Brain pericyte (primary cell): ENCODE measurements at places on chromosomes 3 and 15.
A peak's percentile ranks its signal among the peaks of the same experiment; 100 is the strongest.

- DNase-seq, result no peak
Measured at GRCh38 chr3:28295898-28296490, 52.5 kb upstream of the ZCWPW2 start.

GRCh38 chr3:32420126-32421038 lies 28.7 kb downstream of the CMTM7 start:
- DNase-seq, result no peak

DNA sequence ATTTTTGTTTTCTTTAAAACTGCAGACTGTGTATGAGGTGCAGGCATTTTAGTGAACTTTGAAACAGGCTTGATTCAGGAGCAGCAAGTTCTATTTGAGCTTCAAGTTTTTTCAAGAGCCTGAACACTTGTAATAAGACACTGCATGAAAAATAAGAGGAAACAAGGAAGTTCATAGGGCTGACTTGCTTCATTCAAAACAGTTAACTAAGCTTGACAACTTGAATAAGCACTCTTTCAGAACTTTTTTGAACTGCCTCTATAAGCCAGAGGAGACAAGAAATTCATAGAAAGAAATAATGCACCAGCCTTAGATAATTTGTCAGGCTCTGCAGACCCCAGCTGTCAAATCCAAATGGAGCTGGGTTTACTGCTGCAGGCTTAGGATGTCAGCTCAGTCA lies 130.2 kb downstream of the SSR3 start:
- no peak for DNase-seq

GRCh38 chr3:162029736-162030135 lies 533.1 kb downstream of the OTOL1 start:
- DNase-seq, result no peak

GRCh38 chr15:73605759-73606436 lies 27.3 kb downstream of the NPTN start:
- DNase-seq, result no peak

DNA sequence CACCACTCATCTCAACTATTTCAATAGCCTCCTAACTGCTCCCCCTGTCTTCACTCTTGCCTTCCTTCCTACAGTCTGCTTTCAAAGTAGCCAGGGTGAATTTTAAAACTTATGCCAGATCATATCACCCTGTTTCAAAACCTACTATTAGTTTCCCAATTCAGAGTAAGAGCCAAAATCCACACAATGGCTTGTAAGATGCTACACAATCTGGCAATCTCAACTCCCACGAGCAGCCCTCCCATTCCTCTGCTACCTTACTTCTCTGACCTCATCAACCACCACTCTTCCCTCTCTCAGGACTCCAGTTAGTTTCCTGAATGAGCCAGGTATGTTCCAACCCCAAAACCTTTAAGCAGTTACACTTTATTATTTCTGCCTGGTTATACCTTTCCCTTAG lies 62.5 kb downstream of the VPS13C start:
- DNase-seq, result no peak

DNA sequence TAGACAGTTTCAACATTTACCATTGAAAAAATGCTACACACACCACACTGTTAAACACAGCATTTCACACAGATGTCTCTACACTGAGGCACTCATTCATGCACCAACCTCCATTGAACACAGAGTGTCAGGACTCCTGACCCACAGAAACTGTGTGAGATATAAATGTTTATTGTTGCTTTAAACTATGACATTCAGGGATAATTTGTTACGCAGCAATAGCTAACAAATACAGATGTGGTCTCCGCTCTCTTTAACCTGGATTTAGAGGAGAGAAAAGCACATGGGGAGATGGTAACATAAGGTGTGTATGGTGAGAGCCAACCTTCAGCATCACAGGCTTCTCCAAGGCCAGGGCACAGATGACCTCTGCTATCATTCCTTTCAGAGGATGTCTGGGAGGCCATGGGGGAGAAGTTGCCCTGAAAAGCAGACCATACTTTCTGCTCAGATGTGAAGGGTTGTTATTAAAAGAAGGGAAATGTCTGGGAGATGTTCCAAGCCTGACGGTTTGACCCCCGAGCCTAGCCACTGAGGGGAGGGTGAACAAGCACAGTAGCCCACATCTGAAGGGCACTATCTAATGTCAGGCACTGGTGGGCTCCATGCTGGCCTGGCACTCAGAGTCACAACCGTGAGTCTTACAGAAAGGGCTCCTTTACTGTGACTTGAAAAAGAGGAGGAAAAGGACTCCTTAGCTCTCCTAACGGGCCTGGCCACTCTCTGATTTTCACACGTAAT lies 284.5 kb upstream of the TLE3 start:
- DNase-seq, result no peak

DNA sequence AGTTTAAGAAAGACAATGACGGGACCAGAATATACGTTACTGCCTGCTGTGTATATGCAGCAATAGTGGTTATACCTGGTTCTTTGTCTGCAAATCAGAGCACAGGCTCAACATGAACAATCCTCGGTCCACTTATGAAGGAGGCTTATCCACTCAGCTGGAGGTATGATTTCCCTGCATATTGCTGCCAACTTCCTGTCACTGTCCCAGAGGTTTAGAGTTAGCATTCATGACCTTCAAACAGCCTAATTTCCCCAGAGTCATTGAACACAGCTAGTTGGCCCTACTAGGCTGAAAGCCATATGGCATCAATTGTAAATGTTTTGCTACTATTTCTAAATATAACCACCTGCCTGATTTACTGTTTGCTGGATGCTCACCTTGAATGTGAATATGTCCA lies 224.9 kb upstream of the ZNF717 start:
- DNase-seq, result no peak

DNA sequence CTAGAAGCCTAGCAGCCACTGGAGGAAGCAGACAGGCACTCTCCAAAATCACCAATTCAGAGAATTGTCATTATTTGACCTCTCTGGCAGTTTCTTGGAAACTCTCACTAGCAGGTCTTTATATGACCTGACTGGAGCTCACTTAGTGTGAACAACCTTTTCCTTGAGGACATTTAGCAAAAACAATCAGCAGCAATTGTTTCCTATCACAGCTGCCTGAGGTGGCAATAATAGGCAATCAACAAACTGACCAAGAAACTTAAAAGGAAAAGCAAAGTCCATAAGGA lies 162.4 kb upstream of the STT3B start:
- no peak for DNase-seq

DNA sequence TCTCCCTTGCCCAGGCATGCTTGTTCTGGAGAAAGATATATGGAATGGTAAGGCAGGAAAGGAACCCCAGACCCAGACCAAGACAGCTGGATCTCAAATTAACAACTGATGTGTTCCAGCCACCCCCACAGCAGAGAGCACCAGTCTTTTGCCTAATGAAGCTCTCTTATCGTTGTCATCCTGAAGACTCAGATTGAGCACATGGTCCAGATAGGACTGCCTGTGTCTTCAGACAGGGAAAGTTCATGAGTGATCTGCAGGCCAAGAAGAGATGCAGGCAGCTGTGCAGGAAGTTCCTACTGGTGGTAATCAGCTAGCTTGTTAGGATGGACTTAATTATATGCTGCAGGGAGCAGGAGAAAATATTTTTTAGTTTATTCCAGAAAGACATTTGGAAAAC lies 53.3 kb downstream of the PPP2R3A start:
- no peak for DNase-seq

DNA sequence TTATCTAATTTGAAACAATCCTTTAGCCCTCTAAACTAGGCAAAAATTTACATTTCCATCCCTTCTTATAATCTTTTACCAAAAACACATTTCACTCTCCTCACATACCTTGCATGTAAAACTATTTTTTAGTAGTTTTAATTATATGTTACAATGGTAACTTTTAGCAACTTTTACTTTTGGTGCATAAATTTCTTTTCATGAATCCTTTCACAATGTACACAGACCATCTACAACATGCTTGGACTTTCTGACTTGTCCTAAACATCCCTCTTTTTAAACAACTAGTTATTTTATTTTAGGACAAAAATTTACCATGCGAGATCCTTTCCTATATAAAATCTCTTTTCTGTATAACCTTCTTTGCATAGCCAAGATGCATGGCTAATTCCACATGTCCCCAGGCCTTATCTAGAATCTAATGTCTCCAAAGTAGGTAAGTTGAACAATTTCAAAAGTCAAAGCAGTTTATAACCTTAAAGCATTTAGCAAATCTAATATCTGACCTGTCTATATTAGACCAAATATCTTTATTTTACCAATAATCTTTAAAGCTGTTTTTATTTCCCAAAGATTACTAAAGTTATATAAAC lies 14.4 kb upstream of the ALDH1L1 start:
- DNase-seq, result no peak

GRCh38 chr15:74229686-74230085 lies 6.4 kb upstream of the CCDC33 start:
- no peak for DNase-seq

GRCh38 chr3:127441764-127442163 lies 148.8 kb downstream of the TPRA1 start:
- DNase-seq, result no peak

DNA sequence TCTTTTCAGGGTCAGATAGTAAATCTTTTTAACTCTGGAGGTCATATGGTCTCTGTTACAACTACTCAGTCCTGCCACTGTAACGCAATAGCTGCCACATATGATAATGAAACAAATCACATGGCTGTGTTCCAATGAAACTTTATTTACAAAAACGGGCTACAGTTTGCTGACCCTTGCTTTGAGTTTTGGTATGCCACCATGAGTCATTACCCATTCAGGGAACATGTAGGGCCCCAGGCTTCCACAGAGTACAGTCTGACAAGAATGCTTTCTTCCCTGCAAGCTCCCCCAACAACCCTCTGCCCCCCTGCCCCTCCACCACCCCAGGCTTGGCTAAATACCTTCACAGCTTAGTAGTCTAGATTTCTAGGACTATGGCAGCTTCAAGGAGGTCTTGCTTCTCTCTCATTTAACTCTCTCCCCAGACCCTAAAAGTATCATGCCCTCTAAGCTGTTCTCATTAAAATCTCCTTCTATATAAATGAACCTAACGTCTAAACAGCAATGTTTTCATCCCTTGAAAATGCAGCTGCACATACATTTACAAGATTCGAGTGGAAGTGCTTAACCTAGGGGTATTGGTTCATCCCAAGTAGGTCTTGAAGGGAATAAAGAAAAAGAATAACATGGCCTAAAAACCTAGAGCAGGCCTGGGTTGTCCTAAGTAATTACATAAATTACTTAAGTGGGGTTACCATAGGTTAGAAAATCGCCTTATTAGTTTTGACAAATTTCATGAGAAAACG lies 117.8 kb upstream of the PRICKLE2 start:
- DNase-seq, result peak; percentile 40

DNA sequence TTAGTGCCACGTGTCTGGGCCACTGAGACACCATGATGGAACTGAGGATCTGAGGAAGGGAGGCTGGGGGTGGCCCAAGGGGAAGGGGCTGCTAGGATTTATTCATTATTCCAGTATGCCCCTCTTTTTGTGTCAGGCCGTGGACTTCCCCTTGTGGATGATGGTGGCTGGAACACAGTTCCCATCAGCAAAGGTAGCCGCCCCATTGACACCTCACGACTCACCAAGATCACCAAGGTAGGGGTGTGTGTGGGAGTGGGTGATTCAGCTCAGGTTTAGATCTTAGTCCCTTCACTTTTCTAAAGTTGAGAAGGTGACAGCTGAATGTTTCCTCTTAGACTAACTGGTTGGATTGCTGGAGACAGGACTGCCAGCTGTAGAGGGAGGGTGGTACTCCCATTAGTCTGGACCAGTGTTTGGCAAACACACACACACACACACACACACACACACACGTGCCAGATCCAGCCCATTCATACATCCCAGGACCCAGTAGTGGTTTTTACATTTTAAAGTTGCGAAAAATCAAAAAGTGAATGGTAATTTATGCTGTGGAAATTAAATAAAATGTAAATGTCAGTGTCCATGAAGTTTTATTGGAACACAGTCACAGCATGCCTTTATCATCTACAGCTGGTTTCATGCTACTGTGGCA lies 11.4 kb downstream of the EIF4G1 start:
- DNase-seq, result no peak

DNA sequence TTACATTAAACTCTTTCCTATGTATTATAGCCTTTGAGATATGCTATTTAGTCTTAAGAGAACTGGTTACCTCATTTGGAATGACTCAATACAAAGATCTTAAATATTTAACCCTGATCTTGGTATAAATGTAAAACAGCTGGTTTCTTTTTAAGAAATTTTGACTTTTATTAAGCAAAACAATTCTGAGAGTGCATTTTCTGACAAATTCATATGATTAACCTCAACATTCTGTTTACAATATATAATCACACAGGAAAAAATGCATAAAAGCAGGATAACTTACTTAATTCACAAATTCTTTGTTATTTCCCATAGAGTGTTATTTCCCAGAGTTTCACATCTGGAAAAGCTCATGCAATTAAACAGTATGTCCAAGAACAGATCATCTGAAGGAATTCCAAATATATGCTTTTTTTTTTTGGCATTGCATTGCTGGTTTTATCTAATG lies 400.4 kb upstream of the THBS1 start:
- DNase-seq, result no peak

DNA sequence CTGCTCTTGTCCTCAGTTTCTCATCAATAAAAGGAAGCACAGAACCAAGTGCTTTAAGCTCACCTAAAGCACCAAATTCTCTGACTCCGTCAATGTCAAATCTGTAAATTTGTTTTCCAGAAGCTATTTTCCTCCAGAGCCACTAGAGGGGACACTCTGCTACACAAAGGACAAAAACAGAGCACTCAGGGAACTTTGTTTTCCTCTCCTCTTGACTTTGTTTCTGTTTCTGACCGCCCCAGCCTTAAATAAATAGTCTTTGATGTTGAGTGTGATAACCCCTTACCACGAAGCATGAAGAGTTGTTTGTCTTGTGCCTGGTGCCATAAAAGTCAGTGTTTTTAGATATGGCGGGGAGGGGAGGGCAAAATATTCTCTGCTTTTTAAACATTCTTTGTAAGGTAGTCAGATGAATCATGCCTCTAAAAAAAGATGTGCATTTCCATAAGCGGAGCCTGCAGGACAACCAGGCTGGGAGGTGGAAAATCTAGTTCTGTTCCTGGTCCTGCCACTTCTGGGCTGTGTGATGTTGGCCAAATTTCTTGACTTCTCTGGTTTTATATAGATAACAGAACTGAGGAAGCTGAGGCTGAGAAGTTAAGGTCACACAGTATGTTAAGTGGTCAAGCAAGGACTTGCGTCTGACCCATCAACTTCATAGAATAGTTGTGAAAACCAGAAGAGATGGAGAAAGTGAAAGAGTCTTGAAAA lies 7.3 kb upstream of the ZBTB38 start:
- peak; percentile 53 for DNase-seq

DNA sequence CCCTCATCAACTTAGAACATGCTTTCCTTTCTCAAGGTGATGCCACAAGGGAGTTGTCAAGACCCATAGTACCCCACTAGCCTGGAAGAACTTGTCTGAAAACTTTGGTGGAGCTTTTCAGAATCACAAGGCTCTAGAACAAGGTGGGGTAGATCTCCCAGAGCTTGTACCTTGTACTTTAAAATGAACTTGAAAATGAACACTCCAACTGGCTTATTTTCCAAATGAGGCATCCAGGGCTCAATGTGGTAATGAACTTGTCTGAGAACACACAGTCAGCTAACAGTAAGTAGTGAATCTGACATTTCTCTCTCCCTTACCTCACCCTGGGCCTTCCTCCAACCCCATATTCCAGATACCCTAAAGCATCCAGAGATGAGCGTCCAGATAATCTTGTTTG lies 81.8 kb upstream of the THBS1 start:
- no peak for DNase-seq

GRCh38 chr3:134231131-134231530 lies 19.5 kb downstream of the RYK start:
- no peak for DNase-seq
